Vagina (tissue), 2 donors: ENCODE measurements at places on chromosomes 16 and 17. TPM values are rescaled to one million over a fixed set of nuclear protein-coding genes. Genes with fewer than 3 reads are reported as not detected.

The SOX9 gene
- total RNA-seq, result 22.8 TPM

The RBL2 gene
- total RNA-seq, result 101 TPM

The GPR179 gene
- total RNA-seq, result not detected

GRCh38 chr17:5784791-5785190 is 200.5 kb upstream of the NLRP1 start:
- no peaks in the 10 kb centered on the region for H3K4me1 ChIP-seq
- no peak overlapping the region for H3K4me3 ChIP-seq
- DNase-seq, result no peak
- no peak overlapping the region for H3K27ac ChIP-seq
- no peaks in the 10 kb centered on the region for H3K36me3 ChIP-seq

DNA sequence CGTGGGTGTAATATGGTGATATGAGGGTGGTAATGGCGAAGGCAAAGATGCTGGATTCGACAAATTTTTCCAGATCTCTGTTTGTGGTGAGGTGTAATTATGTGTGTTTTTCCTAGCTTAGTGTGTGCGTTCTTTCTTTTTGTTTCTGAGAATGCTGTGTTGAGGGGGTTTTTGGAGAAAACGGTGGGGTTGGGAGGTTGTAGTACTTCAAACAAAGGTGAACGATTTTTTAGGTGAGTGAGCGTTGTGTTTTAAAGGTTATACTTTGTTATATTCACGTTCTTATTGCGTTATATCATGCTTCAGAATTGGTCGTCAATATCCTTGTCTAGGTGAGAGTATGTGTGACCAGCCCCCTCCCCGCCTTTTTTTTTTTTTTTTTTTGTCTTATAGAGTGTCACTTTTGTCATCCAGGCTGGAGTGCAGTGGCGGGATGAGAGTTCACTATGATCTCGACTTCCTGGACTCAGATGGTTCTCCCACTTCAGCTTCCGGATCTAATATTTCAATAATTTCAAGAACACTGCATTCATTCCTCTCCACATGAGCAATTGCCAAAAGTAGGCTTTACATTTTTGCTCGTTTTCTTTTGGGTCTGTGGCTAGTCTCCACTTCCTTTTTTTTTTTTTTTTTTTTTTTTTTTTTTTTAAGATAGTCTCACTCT is 82.2 kb upstream of the RNU2-1 start:
- H3K27me3 ChIP-seq, result no peaks in the 10 kb centered on the region
- no peak overlapping the region for H3K4me3 ChIP-seq
- no peak for DNase-seq
- no peaks in the 10 kb centered on the region for H3K4me1 ChIP-seq
- H3K36me3 ChIP-seq, result no peaks in the 10 kb centered on the region

GRCh38 chr17:2388020-2388682 is 12.7 kb downstream of the MNT start:
- no peak overlapping the region for H3K27ac ChIP-seq
- no peak overlapping the region for H3K4me3 ChIP-seq
- no peaks in the 10 kb centered on the region for H3K27me3 ChIP-seq
- no peaks in the 10 kb centered on the region for H3K36me3 ChIP-seq

- DNase-seq, result no peak
- no peaks in the 10 kb centered on the region for H3K36me3 ChIP-seq
- H3K27me3 ChIP-seq, result no peaks in the 10 kb centered on the region
- no peak overlapping the region for H3K27ac ChIP-seq
- H3K4me1 ChIP-seq, result no peaks in the 10 kb centered on the region
These were observed 116.0 kb downstream of the SALL1 start for GRCh38 chr16:51035110-51035498.

DNA sequence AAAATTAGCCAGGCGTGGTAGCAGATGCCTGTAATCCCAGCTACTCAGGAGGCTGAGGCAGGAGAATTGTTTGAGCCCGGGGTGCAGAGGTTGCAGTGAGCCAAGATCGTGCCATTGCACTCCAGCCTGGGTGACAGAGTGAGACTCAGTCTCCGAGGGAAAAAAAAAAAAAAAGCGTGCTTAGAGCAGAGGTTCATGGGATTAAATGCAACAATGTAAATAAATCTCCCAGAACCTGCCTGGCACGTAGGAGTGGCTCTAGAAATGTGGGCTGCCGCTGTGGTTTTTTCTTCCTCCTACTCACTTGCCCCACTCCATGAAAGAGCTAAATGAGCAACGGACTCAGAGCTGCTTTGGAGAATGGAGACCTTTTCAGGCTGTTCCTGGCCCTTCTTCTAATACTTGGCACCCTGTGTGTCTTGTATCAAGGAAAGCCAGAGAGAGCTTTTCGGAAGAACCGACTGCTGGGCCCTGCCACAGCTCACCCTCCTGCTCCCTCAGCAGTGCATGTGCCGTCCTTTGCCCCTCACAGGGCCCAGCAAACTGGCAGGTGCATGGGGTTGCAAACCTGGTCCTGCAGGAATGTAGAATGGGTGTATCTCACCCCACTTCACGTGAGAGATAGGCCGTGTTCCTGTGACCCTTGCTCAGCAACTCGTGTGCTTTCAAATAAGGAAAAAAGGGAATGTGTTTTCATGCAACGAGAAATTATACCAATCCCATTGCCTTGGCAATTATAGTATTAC is 52.0 kb downstream of the LDHD start:
- no peak overlapping the region for H3K27ac ChIP-seq
- no peaks in the 10 kb centered on the region for H3K36me3 ChIP-seq
- no peak overlapping the region for H3K4me3 ChIP-seq
- peaks cover 47% of the 10 kb centered on the region for H3K4me1 ChIP-seq
- H3K27me3 ChIP-seq, result no peaks in the 10 kb centered on the region
- no peak for DNase-seq

DNA sequence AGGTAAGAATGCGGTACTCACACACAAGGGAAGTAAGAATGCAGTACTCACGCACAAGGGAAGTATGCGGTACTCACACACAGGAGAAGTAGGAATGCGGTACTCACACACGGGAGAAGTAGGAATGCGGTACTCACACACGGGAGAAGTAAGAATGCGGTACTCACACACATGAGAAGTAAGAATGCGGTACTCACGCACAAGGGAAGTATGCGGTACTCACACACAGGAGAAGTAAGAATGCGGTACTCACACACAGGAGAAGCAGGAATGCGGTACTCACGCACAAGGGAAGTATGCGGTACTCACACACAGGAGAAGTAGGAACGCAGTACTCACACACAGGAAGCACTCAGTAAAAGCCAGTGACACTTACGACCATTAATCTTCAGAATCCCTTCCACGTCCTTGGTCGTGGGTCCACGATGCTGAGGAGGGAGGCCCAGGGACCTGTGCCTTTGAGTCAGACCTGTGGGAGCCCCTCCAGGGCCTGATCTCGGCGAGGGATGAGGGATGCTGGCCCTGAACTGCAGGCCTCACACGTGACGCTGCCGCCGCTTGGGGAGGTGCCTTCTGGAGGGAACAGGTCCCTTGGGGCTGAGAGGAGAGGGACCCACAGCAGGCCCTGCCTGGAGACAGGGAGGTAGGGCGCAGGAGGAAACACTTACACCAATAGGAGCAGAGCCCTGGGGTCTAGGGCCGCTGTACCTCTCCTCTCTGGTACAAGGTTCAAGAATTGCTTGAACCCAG is 20.2 kb downstream of the ABR start:
- no peak for DNase-seq
- H3K36me3 ChIP-seq, result no peaks in the 10 kb centered on the region
- no peaks in the 10 kb centered on the region for H3K27me3 ChIP-seq
- no peak overlapping the region for H3K27ac ChIP-seq
- peaks cover 10% of the 10 kb centered on the region for H3K4me1 ChIP-seq

DNA sequence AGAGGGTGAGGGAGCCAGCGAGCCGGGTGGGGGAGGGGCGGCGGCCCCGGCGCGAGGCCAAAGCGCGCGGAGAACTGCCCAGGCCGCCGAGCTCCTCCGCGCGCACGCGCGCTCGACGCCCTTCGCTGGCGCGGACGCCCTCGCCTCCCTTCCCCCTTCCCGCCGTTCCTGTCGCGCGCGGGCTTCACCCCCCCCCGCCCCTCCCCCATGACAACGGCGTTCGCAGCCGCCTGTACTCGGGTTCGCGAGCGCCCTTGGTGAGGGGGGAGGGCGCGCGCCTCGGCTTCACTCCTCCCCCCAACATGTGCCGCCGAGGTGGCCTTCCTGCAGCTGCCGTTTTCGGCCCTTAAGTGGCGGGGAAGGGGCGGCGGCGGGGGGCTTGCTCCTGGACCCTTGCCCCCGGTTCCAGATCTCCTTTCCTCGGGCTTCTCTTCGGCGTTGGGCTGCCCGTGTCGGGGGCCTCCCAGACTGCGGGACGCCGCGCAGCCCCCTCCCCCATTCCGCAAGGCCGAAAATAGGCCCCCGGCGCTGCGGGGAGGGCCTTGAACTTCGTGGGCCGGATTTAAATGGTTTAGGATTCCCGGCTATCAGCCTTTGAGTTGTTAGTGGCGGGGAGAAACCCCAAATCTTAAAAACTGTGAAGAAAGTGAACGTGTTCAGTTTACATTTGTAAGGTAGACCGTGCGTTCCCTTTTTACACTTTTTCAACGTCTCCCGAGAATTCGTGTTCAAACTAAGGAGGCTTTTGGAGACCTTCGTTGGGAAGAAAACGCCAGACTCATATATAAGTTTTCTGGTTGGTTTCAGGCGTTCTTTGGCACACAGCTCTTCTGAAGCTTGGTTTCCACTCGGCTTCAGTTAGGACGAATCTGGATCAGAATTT is 653 bp downstream of the SRRM2 start:
- H3K27ac ChIP-seq, result peak overlapping the region; percentile 98
- no peaks in the 10 kb centered on the region for H3K27me3 ChIP-seq
- no peaks in the 10 kb centered on the region for H3K36me3 ChIP-seq

- no peaks in the 10 kb centered on the region for H3K4me1 ChIP-seq
- DNase-seq, result no peak
- H3K36me3 ChIP-seq, result no peaks in the 10 kb centered on the region
These were observed 10.8 kb upstream of the ASB16 start for GRCh38 chr17:44159519-44160210.

DNA sequence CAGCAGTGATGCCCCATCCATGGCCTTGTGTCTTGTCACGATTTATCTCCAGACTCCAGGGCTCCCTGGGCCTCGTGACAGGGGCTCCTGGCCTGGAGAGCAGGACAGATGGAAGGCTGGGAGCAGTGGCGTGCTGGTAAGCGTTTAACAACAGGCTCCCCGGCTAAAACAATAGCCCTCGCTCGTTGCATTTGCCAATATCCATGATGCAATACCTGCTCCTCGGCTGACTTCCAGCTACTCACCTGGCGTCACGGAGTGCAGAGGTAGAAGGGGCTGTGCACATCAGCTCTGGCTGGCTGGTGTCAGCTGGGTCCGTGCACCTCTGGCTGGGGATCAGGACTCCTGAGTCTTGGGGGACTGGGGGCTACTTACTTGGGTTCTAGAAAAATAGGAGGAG is 1.5 kb upstream of the BICDL2 start:
- H3K4me3 ChIP-seq, result no peak overlapping the region
- DNase-seq, result no peak
- H3K4me1 ChIP-seq, result peaks cover 13% of the 10 kb centered on the region
- H3K36me3 ChIP-seq, result no peaks in the 10 kb centered on the region
- peaks cover 10% of the 10 kb centered on the region for H3K27me3 ChIP-seq
- no peak overlapping the region for H3K27ac ChIP-seq
